ENCODE measurements at places on chromosomes 7 and 10. TPM values are rescaled to one million over a fixed set of nuclear protein-coding genes. Genes with fewer than 3 reads are reported as not detected.

The MORN4 gene
- 1.7 TPM for total RNA-seq

The NRF1 gene
- total RNA-seq = 32.5 TPM

The RPEL1 gene
- total RNA-seq = not detected

The CNPY1 gene
- total RNA-seq = not detected

The NUTM2D gene
- 2.6 TPM for total RNA-seq

GRCh38 chr7:45984386-45985295 is 63.6 kb upstream of the IGFBP3 start:
- no peak for DNase-seq

DNA sequence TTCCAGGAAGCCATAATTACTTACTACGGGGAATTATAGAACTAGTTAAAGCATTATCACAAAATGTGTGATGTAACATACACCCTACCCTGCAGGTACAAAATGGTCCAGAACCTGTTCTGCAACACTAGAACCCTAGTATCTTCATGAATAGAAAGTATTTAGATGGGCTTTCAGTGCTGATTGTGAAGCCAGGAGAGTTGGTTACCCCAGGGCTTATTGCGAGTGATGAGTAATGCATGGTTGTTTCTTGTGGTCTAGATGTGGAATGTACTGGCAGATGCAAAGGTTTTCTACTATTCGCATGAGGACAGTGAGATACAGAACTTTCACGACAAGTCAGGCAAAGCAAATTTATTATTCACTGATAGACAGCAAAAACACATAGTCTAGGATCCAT is 33.6 kb upstream of the AGR3 start:
- no peak for DNase-seq

- no peak for DNase-seq
These were observed 5.9 kb downstream of the CPA2 start for GRCh38 chr7:130272381-130273080.

DNA sequence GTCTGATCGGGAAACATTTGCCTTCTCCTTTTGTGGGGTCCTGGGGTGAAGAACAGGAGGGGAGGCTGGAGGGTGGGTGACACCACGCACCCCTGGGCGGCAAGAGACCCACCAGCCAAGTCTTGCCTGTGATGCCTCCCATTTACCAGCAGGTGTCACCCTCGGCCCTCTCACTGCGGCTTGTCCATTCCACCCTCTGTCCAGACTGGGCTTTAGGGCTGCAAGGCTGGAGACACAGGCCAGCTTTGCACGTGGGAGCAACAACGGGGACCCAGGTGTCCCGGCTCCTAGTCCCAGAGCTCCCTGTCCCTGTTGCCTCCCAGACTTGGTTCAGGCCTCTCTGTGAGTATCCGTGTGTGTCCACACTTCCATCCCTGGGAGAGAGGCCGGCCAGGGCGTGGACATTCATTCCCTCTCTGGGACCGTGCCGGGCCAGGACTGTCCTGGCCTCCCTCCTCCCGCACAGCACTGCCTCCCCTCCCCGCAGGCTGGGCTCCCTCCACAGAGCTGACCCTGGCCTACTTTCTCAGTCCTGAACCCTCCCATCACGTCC is 36.2 kb upstream of the GTF2IRD1 start:
- DNase-seq = peak; percentile 65

GRCh38 chr10:24680647-24681524 is 42.8 kb downstream of the ARHGAP21 start:
- no peak for DNase-seq

DNA sequence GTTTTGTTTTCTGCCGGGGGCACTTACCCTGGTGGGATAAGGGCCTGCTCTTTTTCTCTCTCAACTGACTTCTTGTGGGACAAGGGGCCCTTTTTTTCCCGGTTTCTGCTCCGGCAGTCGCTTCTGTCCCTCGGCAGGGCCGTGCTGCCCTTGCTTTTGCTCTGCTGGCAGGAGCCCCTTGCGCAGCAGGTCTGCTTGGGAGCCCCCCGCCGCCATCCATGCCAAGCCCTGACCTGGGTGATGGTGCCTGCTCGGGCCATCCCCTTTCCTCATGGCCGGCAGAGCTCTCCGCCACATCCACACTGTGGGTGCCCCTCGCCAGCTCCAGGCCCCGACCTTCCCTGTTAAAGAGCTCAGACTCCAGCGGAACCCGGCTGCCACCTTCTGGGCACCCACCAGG is 47.0 kb upstream of the ZNF32 start:
- no peak for DNase-seq

GRCh38 chr7:151244196-151244840 is 4.2 kb downstream of the SMARCD3 start:
- peak; percentile 71 for DNase-seq

DNA sequence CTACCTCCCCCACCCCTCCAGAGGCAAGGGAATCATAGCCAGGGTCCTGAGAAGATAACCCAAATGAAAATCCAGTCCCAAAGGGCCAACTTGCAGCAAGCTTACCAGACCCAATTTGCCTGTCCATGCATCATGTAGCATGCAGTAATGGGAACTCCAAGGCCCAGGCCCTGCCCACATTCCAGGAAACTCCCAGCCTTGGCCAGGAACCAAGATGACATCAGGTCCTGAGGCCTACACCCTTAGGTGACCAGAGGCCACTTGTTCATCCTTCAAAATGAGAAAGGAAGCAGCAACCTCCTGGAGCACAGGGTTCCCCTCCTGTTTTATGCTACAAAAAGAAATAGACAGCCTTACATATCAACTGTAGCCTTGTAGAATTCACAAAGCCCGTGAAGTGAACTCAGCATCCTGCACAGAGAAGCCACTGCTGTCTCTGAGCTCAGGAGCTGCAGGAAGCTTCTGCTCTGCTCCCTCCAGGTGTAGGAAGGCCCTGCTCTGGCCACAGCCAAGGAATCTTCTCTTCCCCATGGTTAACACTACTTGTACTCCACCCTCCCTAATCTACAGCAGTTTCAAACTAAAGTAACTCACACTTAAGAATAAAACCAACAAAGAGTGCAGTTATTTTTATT is 30.3 kb upstream of the GRB10 start:
- no peak for DNase-seq

DNA sequence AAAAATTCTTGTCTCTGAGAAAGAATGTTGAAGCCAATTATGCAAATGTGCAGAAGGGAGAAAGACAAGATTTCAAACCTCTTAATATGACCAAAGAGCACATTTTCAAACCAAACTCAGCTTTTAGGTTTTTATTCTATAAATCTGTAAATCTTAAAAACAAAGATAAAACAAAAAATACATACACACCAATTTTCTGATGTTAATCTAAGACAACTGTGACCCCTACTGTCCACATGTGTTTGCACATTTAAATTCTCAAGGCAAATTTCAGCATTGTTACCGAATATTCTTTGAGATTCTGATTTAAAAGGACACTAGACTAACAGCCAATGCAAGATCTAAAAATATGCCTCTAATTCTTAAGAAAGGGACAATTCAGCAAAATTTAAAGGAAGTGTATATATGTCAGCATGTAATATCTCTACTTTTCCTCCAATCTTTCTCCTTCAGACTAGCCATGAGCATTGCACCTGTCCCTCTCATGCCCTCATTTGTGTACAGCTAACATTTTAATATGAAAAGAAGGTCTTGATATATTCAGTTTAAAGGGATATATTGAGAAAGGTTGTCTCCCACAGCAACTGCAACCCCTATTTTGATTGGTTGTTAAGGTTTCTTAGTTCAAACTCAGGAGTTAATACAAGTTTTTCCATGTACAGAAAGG is 417.9 kb downstream of the IPMK start:
- DNase-seq = no peak

DNA sequence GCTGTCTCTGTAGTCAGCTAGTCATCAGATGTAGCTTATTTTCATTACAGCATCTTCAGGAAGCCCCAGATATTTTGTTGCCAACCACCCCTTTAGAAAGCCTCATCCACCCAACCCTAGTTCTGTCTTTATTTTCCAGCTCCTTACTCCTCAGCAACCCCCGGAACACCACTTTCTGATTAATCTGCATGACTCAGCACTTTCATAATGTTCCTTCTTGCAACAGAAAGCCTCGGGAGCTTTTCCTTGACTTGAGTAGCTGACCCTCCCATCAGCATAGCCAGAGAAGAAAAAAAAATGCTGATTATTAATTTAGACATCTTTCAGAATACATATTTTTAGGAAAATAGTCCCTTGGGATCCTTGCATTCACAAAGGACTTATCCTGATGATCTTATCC is 244.0 kb upstream of the CXCL12 start:
- DNase-seq = no peak
